ENCODE measurements at places on chromosomes 7 and 10.
A peak's percentile ranks its signal among the peaks of the same experiment; 100 is the strongest.

DNA sequence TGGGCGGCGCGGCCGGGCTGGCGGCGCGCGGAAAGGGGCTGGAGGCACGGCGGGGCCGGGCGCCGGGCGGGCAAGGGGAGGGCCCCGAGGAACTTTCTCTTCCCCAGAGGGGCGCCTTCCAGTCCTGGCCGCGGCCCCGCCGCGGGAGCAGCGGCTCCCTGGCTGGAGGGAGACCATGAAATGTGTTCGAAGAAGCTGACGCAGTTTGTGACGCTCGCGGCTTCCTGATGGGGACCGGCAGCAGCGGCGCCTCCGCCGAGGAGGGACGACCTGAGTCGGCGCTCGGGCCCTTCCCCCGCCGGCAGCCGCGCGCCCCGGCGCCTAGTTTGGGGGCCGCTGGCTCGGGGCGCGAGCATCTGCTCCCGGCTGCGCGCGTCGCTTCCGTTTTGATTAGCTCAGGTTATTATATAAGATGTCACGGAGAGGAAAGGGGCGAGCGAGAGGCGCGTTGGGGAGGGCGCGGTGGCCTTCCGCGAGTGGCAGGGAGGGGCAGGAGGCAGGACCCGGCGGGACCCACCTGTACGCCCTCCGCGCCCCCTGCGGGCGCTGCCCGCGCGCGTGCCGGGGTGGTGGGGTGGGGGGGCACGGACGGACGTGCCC is 57.1 kb upstream of the PCGF5 start:
- peak; percentile 68 for DNase-seq

DNA sequence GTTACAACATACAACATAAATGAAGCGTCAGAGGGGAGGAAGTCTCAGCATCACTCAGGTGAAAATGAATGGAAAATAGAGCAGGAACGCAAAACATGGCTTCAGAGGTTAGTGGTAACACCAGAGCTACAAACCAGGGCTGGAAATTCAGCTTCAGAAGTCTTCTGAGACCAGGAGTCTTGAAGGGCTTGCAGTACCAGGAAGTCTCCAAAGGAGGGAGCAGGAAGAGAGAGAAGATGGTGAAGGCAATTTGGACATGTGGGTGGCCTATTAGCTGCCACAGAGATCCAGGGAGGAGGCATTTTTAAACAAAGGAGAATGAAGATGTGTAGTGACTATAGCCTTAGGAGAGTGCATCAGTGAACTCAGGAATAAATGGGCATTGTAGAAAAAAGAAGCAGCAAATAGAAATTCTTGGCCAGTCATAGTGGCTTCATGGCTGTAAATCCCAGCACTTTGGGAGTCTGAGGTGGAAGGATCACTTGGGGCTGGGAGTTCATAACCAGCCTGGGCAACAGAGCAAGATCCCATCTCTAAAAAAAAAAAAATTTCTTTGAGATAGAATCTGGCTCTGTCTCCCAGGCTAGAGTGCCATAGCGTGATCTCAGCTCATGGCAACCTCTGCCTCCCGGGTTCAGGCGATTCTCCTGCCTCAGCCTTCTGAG is 9.3 kb upstream of the TET1 start:
- peak; percentile 29 for DNase-seq

GRCh38 chr7:108561047-108561619 is 8.4 kb downstream of the THAP5 start:
- DNase-seq: no peak

DNA sequence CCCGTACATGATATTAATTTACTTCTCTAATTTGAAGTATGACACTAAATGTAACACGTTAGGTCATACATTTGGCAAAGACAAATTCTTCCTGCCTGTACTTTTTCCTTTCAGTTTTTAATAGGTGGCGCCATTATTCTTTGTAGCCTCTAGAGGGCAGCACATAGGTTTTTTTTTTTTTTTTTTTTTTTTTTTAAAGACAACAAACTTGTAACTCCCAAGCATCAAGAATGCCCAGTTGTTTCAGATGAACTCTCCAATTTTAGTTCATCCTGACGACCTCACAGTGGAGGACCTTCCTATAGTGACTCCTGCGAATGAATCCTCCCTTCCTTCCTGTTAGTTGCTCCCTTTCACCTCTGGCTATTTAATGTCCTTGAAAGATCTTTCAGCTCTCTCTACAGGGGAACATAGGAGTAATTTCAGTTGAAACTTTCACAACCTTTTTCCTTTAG is 139.3 kb upstream of the HDAC9 start:
- no peak for DNase-seq

- no peak for DNase-seq
These were observed 18.3 kb downstream of the KLLN start for GRCh38 chr10:87844837-87845623.

DNA sequence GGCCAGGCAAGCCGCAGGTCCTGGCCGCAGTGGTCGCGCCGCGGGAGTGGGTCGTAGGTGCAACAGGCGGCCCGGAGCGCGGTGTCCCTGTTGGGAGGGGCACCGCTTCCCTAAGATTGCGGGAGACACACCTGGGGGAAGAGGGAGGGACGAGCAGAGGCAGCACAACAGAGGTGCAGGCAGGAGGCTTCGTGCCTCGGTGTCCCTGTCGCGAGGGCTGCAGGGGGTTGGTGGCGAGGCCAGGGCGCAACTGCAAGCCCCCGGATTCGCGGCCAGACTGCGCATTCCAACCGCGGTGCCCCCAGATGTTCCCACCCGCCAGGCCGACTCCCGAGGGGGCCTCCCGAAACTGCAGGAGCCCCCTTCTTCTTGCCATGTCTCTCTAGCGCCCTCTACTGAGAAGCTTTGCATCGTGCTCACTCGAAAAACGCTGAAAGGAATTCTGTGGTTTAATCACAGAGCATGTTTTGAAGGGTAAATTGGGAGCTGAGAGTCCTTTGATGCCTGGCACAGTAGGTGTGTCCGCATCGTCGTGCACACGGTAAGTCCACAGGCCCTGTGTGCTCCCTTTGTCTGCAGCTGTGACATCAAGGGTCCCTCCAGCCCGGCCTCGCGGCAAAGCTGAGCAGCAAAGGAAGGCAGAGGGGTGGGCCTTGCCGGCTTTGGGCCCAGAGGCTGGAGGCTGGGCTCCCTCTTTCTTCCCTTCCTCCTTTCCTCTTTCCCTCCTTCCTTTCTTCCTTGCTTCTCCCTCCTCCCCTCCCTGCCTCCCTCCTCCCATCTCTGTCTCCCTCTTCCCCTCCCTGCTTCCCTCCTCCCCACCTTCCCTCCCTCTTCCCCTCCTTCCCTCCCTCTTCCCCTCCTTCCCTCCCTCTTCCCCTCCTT is 6.2 kb upstream of the MBL2 start:
- DNase-seq: no peak

All from stimulated activated CD4-positive, alpha-beta T cell treated with anti-CD3 and anti-CD28 coated beads, Interleukin-4, amount 100 ng/mL, for 4 hours (primary cell).